ENCODE measurements at places on chromosomes 2 and 18.

DNA sequence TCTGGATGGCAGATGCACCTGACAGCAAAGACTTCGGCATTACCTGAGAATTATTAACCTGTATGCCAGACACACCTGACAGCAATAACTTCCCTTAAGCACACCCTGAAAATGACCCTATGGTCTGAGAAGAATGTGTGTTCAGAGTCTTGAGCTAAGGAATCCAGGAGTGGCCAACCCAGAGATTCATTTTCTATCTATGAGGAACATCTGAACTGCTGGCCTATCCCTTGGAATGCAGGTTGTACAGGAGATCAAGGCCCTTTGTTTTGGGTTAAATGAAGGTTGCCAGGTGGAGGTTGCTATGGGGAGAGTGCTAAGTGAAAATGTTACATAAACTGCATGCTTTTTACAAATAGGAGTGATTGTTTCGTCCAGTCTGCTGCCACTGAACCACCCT, 200.9 kb upstream of the MEIS1 start:
- no peak for DNase-seq

DNA sequence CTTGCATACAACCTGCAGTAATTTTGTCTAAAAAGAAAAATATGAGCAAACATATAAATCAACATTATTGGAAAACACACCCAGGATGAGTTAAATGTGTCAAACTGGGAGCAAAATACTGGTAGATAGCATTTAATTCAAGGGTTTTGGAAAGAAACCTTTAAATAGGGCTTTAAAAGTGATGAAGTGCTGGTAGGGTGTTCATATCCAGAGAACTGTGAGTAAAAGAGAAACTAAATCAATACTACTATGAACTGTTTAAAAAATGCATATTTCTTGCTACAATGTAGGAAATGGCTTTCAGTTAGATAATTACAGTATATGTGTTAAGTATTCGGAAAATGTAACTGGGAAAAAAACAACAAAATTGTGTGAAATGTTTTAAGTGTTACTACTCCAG, 117.8 kb downstream of the ATAD2B start:
- DNase-seq, result no peak

- no peak for DNase-seq
Observed at GRCh38 chr2:96374211-96374951, 38.8 kb downstream of the NCAPH start.

- DNase-seq, result no peak
Observed at GRCh38 chr18:21763846-21764646, 23.5 kb downstream of the MIB1 start.

GRCh38 chr2:179021258-179021657, 28.7 kb downstream of the CCDC141 start:
- DNase-seq, result no peak

Data from NCI-H524 treated with DMSO at 0.1 percent for 48 hours (cell line).